ENCODE measurements at places on chromosomes 7 and 10.
A peak's percentile ranks its signal among the peaks of the same experiment; 100 is the strongest.

GRCh38 chr10:130786365-130786966 is 525.1 kb downstream of the TCERG1L start:
- DNase-seq = no peak

GRCh38 chr7:41870461-41871138 is 167.7 kb upstream of the INHBA start:
- no peak for DNase-seq

GRCh38 chr7:1663857-1664651 is 6.0 kb upstream of the ELFN1 start:
- DNase-seq = no peak

DNA sequence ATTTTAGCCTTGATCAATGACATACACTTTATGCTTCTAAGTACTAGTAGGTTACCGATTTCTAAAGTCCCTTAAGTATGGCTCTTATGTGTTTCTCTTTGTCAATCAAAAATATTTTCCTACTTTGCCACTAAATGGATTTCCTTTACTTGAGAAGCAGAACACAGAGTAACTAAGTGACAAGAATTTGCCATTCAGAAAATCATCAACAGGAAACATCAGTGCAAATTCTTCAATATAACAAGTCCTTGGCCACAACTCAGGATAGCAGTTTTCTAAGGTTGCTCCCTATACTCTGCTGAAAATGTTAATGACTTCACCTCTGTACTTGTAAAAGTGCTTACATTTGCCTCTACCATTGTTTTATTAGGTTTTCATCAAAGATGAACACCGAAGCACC is 239.6 kb upstream of the SLC26A5 start:
- no peak for DNase-seq

DNA sequence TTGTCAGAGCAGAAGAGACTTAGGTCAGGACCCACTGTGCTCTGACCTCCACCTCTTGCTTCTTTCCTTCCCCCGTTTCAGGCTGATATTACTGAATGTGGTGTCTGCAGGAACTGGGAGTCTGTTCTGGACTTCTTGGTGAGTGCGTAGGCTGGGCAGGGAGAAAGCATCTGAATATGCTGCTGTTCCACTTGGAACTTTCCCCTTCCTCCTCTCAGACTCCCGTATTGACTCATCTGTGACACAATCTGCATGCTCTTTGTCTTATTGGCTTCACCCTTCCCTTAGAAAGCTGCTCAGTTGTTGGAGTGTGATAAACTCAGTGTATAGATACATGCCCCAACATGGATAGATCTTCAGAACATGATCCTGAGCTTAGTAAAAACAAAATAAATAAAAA is 137.6 kb upstream of the HABP2 start:
- no peak for DNase-seq

- peak; percentile 41 for DNase-seq
Observed at GRCh38 chr10:25725917-25726716, 207.9 kb upstream of the MYO3A start.

DNA sequence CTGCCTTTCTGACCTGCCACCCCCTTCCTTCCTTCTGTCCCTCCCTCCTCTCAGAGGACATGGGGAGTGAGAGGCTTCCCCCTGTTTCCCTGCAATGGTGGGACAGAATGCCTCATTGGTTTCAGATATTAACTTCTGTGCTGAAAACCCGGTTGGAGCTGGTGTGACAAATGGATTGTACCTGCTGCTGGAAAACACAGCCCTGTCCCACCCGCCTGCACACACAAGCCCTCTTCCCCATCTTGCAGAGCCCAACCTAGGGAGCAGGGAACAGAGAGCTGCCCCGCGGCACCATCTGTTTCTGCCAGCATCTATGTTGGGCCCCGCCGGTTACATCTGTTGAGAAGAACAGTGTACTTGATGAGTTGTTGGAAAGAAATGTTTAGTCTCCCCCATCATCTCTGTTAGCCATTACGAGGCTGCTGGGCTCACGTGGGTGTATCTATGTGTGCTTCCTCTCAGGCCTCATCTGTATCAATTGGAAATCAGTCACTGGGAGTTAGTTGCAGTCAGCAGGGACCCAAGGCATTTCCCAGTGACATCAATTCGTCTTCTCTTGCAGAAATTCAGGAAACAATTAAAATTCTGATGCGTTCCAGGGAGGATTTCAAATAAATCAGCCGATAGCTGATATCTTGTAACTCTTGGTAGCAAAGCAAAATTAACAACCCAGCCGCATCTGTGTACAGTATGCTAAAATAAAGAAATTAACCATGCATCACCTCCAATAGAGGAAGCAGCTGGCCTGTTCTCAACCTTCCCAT is 725.6 kb upstream of the GALNT17 start:
- DNase-seq = no peak

GRCh38 chr7:89605362-89605761 is 548.9 kb upstream of the STEAP1 start:
- DNase-seq = no peak

DNA sequence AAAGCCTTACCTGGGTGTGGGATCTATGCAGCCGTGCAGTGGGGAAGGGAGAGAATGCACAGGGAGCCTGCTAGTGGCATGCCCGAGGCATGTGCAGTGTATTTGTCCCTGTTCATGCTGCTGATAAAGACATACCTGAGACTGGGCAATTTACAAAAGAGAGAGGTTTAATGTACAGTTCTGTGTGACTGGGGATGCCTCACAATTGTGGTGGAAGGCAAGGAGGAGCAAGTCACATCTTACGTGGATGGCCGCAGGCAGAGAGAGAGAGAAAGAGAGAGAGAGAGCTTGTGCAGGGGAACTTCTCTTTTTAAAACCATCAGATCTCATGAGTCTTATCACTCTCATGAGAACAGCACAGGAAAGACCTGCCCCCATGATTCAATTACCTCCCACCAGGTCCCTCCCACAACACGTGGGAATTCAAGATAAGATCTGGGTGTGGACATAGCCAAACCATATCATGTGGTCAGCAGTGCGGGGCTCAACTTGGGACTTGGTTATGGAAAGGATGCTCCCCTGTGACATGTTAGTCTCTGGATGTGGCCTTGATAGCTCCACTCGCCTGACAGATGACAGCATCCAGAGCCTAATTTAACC is 128.9 kb downstream of the DOCK1 start:
- no peak for DNase-seq

GRCh38 chr7:150626696-150627095 is 5.5 kb downstream of the GIMAP6 start:
- no peak for DNase-seq

DNA sequence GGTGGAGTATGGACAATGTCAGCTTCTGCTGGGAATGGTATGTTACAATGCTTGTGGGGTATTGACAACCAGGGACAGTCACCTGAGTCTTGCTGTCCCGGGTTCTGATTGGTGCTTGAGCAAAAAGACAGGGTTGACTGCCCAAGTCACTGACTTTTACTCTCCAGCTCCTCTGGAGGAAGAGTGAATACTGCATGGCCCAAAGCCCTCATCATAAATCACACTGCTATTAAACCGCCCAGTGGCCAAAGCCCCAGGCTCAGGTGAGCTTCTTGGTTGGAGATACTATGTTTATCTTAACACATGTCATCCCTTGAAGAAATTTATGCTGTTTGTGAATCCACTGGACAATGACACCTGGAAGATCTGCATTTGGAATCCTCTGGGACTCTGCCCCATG is 90.0 kb upstream of the IGFBP3 start:
- DNase-seq = no peak

DNA sequence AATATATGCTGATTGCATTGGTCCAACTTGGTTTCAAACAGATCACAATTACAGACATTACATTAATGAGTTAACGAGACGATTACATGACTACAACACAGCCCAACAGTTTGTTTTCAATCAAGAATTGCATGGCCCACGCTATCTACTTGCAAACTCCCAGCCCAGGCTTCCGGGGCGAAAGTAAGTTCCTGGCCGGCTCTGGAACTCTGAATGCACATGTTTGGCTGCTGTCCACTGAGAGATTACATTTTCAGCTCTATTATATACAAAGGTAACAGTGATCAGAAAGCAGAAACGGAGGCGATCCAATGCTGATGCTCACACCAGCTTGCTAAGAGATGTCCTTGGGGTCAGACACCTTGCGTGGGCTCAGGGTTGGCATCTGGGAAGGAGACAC is 206.3 kb downstream of the FANK1 start:
- no peak for DNase-seq

DNA sequence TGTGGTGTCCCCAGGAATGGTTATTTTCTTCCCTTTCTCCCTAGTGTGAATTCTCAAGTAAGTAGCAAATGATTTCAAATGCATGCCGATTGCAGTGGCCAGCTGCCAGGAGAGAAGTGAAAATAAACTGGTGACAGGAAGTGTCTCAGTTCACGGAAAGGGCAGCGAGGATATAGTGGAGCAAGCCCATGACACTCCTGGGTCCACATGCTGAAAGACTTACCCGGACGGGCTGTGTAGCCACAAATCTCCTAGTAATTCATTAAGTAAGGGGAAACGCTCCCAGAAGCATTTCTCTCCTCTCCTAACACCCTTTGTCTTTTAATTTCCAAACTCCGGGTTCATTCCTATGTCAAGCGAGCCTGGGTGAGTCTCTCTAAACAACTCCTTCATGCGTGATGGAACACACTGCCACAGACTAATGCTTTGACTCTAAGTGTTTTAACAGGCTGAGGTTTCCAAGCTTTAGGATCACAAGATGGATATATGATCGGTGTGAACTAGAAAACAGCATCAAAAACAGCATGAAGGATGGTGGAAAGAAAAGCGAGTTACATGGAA is 125.6 kb downstream of the CYP26A1 start:
- DNase-seq = peak; percentile 5

DNA sequence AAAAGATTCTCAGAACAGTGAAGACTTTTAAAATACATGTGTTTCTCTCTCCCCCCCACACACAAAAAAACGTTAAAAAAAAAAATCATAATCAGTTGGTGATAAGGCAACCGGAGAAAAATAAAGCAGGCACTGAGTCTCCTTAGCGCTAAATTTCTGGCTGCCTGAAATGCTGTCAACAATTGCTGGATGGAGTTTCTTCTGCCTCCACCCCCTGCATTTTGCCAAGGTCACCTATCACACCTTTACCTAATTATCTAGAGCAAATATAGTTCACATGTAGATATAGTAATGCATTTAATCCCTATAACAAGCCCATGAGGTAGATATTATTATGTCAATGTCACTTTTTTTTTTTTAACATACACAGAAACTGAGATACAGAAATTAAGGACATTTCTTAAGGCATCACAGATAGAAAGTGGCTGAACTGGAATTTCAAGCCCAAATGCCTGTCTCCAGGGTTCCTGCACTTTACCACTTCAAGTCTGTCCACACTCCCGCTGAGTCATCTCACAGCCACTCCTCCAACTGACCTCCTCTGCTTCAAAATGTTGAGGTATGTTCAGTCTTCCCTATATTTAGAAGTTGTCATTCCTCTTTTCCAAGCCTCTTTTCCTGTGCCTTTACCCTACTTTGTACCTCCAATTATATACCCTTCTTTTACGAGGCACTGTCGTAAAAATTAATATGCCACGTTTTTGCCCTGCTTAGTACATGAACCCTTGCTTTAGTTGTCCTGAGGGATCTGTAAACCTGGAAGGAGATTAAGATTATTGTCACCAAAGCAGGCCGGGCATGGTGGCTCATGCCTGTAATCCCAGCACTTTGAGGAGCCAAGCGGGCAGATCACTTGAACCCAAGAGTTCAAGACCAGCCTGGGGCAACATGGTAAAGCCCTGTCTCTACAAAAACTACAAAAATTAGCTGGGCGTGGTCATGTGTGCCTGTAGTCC is 72.8 kb upstream of the MPP7 start:
- no peak for DNase-seq

GRCh38 chr7:117986645-117987269 is 113.5 kb upstream of the CTTNBP2 start:
- no peak for DNase-seq

- no peak for DNase-seq
Observed at GRCh38 chr10:33484787-33485186, 150.3 kb upstream of the NRP1 start.

- DNase-seq = no peak
Observed at GRCh38 chr7:155405399-155406318, 52.3 kb upstream of the EN2 start.

DNA sequence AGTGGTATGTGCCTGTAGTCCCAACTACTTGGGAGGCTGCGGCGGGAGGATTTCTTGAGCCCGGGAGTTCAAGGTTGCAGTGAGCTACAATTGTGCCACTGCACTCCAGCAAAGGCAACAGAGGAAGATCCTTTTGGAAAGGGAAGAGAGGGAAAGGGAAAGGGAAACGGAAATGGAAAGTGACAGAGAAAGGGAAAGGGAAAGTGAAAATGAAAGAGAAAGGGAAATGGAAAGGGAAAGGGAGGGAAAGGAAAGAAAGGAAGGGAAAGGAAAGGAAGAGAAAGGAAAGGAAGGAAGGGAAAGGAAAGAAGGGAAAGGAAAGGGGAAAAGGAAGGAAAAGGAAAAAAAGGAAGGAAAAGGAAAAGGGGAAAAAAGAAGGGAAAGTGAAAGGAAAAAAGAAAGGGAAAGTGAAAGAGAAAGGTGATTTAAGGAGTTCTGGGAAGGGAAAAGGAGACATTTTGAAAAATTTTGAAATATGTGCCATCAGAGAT is 2.3 kb upstream of the ZC3HAV1 start:
- DNase-seq = no peak

DNA sequence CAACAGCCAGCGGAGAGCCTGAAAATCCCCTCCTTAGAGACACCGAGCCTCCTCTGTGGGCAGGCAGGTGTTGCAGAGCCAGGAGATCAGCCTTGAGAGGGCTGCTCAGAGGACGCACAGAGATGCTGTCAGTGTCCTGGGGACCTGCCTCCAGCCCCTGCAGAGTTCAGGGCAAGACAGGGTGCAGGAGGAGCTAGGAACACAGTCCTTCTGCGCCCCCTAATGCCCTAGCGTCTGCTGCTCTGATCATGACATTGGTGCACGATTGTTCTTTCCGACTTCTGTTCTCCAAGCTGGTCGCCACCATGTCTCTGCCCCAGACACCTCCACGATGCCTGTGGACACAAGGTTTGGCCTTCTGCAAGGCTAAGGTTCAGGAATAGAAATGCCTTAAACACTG is 613.7 kb upstream of the MKI67 start:
- DNase-seq = no peak

DNA sequence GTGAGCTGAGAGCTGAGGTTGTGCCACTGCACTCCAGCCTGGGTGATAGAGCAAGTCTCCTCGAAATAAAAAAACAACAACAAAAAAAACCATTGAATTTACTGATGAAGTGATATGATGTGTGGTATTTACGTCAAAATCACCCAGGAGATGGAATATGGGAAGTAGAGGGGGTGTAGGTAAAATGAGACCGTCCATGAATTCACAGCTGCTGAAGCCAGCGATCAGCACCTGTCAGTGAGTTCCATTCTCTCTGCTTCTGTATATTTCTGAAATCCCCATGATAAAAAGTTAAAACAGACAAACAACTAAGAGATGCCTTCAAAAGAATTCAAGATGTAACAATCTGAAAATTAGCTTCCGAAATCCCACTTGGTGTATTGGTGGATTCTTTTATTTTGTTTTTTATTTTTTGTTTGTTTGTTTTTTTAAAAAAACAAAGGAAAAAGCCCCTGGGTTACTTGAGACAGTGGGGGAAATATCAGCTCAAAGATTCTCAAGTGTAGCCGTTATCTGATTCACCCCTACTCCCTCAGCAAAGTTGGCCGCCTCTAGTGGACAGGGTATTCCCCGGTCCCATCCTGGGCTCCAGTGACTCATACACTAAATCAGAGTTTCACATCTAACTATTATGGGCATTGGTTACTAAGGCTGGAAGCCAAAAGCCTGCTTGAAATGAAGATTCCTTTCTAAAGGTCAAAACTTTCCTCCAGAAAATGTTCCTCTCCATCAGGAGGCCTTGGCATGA is 76.4 kb downstream of the MAP3K8 start:
- no peak for DNase-seq

GRCh38 chr10:14250496-14251076 is 80.1 kb downstream of the FRMD4A start:
- DNase-seq = no peak

- no peak for DNase-seq
Observed at GRCh38 chr10:104622175-104622574, 18.9 kb upstream of the SORCS3 start.
